ENCODE measurements at places on chromosomes 12 and 14.

DNA sequence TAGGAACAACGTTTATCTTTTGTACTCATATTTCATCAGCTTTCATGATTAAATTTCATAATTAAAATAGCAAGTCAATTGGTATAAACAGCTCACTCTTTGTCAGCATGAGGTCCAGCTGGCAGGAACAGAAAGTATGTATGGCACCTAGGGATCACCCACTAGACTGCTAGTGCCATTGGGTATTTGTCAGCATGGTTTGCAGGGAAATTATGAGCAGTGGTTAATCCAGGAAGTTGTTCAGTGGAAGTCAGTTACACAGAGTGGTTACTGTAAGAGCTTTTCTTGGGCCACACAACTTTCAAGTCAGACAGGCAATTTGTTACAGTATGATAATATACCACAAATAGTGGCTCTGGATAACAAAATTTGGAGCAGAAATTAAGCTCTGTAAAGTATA lies 340.3 kb upstream of the RGS6 start:
- DNase-seq, result no peak

- DNase-seq, result no peak
Measured at GRCh38 chr12:47189728-47190127, 110.0 kb upstream of the AMIGO2 start.

DNA sequence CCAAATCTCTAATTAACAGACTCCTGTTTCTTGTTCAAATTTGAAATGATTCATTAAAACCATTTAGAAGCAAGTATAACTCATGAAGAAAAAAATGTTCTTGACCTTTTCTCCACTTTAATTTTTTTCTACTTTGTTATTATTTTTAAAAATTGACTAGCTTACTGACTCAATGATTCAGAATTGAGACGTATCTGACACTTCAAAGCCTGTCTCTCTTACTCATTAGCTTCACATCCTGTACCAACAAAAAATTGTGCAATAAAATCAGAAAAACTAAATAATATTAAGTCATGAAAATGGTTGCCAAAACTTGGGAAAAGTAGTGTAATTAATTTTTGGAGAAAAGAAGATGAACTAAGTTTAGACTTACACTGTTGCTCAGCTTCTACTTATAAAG lies 331.2 kb downstream of the SLC16A7 start:
- DNase-seq, result no peak

DNA sequence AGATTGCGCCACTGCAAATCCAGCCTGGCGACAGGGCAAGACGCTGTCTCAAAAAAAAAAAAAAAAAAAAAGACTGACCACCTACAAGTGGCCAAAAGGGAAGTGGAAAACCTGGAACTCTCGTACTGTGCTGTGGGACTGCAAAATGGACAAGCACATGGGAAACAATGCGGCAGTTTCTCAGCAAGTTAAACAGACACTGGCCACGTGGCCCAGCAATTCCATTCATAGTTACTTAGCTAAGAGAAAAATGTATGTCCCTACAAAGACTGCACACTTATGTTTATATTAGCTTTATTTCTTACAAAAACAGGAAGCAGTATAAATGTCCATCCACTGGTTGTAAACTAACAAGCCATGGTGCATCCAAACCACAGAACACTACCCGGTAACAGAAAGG lies 5.6 kb downstream of the CHFR start:
- DNase-seq, result no peak

DNA sequence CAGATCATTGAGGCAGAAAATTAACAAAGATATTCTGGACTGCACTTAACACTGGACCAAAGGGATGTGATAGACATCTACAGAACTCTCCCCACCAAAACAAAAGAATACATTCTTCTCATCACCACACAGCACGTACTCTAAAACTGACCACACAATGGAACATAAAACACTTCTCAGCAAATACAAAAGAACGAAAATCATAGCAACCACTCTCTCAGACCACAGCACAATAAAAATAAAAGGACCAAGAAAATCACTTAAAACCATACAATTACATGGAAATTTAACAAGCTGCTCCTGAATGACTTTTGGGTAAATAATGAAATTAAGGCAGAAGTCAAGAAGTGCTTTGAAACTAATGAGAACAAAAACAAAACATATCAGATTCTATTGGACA lies 254.0 kb upstream of the STXBP6 start:
- DNase-seq, result no peak

DNA sequence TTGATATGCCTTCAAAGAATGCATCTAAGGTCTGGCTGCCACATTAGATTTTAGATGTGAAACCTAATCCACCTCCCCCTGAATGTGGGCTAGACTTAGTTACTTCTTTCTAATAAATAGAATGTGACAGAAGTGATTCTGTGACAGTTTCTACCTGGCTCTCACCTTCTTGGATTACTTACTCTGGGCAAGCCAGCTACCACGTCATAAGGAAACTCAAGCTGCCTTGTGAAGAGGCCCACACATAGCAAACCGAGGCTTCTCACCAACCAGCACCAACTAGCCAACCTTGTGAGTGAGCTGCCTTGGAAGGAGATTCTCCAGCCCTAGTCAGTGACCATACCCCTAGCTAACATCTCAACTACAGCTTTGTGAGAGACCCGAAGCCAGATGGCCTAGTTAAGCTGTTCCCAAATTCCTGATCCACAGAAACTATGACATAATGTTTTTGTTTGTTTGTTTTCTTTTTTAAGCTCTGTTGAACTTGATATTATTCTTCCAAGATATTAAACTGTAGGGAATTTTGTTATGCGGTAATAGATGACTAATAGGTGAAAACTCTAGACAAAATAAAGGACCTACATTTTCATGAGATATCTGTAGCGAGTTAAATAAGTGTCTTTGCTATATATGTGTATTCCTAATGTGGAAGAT lies 6.2 kb downstream of the GPR19 start:
- DNase-seq, result no peak

GRCh38 chr12:76259660-76260389 lies 88.4 kb downstream of the BBS10 start:
- DNase-seq, result no peak
